ENCODE measurements at places on chromosomes 5 and 9.

DNA sequence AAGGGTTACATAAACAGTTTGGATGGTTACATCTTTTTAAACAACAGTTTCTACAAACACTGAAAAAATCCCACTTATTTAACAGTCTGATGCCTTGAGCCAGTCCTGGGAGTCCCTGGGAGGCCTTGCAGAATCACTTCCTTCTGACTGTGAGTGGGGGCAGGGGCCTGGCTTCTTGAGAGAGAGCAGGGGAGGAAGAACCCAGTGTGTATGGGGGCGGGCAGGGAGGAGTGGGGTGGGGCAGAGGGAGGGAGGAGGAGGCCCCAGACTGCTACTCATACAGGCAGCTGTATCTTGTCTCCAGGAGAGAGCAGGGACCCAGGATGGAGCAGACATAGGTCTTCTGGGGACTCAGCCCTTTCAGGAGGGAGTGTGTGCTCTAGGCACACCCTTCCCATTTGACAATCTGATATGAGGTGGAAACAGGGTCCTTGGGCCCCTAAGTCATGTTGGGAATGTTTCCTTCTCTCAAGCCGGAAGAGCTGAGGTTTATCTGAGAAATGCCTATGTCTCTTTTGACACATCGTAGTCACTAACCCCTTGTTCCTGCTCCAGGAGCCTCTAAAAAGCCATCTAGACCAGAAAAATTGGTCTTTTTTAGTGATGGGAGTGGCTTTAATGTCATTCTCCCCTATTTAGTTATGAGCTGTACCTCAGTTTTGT lies 52.8 kb downstream of the IRF1 start:
- no peak for DNase-seq

DNA sequence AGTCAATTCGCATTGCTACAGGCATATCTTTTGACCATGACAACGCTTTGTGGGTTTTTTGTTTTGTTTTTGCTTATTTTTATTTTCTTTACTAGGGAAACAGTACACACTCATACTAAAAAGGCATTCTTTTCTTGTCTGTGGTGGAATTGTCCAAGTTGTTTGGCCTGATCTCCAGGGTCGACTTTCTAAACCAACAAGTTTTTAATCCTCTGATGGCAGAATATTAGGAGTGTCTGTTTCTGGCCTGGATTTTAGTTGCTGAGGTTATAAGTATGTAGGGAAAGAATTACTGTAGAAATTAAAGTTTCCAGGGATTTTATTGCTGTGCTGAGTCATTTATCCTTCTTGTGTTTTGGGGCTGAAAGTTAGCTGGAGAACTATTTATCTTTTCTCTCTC lies 218.5 kb downstream of the TAF11L14 start:
- DNase-seq, result no peak

DNA sequence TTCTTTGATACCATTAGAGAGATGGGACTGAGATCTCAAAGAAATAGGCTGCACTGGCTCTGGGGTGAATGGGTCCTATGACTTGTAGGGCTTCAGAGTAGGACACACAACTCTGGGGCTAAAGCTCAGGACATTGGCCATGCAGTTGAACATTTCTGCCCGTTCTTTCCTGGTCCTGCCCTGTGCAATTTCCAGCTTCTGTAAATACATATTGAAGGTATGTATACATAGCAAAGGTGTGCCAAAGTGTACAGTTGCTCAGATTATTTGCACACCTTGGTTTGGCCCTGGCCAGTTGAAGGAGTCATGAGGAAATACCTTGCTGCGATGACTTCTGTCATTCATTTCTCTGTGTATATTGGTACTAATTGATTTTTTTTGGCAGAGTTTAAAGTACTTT lies 52.8 kb upstream of the TAF11L2 start:
- no peak for DNase-seq

DNA sequence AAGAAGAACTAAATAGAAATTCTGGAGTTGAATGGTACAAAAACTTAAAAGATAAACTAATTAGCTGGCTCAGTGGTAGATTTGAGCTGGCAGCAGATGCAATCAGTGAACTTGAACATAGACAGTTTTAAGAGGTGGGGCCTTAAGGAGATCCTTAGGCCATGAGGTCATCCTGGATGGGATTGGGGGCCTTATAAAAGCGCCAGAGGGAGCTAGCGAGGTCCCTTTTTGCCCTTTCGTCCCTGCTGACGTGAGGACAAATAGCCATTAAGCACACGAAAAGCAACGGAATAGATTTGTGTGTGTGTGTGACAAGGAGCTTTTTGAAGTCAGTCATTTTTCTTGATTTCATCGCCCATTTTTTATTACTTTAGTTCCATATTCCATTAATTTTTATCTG lies 83.3 kb downstream of the ZNF354C start:
- no peak for DNase-seq

- no peak for DNase-seq
These were observed 50.5 kb downstream of the CXXC5 start for GRCh38 chr5:139698490-139699146.

DNA sequence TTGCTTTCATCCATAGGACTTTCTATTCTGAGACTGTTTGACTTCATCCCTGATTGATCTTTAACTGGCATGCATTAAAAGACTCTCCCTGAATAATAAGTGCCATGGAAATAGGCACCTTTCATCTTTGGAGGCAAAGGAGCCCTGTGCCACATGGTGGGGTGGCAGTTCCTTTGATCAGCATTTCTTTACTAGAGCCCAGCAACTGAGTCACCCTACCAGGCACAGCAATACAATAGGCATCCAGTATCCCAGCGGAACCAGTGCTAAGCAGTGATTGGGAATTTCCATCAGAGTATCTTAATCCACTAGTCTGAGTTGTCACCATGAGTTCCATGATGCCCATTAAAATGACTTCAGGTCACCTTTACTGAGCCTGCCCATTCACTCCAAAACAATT lies 476.1 kb upstream of the MPDZ start:
- no peak for DNase-seq

- DNase-seq, result no peak
These were observed 7.9 kb downstream of the PRUNE2 start for GRCh38 chr9:76897804-76898525.

DNA sequence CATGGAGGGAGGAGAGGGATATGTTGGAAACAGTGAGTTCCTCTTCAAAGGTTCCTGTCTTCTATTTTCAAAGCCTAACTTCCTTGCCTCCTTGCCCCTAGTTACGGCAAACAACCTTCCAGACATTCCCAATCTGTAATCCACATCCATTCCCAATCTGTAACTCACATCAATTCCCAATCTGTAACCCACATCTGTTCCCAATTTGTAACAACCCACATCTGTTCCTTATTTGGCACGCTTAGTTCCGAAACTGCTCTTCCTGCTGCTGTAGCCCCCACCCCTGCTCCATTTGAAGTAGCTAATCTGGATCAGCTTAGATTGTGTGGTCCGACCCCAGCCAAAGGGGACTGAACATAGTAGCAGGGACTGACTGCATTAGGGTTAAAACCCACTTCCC lies 23.9 kb upstream of the IDNK start:
- no peak for DNase-seq

DNA sequence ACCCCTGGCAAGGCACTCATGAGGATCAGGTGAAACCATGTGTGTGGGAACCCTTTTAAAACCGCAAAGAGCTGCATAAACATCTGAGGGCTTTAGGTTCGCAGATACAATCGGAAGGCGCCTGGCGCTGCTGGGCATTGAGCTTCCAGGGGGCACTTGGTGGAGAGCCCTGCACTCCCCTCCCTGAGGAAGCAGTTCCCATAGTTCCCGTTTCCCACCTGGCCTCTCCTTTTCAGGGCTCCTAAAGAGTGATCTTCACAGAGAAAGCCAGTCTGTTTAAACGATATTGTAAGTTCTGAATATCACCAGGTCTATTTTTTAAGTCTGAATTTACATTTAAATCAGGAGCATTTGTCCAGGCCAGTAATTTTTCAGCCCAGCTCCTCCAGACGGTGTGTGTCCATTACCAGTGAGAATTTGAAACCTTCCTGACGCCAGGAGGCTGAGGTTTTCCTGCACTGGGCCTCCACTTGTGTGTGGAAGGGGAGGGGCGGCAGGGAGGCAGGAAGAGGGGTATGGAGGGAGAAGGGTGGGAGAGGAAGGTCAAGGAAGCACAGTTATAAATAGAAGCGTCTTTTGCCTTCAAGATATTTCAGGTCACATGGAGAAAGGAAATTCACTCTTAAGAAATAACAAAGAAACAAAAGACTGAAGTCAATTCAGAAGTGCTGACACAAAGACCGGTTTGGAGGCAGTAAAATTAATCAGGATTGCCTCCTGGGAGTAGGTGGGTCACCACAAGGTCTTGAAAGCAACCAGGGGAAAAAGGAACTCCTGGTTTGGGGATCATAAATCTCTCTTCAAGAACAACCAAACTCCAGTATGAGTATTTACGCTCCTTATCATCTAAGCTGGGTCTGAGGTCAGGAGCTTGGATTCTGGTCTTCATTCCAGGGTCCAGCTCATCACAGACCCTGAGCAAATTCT lies 14.3 kb upstream of the MGAT1 start:
- peak; percentile 52 for DNase-seq

DNA sequence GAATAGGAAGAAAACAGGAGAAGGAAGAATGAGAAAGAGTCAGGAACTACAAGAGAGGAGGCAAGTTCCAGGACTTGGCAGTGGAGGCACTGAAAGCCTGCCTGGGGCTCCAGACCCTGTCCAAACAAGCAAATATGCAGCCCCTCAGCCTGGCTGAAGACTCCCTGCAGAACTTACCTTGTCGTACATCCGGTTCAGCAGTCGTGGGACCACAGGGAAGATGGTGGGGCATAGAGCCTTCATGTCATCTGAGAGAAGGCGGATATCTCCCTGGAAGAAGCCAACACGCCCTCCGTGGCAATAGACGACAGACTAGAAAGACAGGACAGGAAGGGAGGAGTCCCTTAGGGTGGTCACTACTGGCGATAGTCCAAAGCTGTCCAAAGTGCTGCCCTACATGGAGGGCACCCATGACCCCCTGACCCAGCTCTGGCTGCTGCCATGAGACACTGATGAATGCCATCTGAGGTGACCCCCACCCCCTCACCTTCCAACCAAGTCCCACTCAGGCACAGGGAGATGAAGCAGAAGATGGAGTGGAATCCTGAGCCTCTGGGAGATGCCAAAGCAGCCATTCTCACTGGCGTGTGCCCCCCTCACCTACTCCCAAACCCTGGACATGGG lies 27.7 kb upstream of the MEIKIN start:
- DNase-seq, result no peak

DNA sequence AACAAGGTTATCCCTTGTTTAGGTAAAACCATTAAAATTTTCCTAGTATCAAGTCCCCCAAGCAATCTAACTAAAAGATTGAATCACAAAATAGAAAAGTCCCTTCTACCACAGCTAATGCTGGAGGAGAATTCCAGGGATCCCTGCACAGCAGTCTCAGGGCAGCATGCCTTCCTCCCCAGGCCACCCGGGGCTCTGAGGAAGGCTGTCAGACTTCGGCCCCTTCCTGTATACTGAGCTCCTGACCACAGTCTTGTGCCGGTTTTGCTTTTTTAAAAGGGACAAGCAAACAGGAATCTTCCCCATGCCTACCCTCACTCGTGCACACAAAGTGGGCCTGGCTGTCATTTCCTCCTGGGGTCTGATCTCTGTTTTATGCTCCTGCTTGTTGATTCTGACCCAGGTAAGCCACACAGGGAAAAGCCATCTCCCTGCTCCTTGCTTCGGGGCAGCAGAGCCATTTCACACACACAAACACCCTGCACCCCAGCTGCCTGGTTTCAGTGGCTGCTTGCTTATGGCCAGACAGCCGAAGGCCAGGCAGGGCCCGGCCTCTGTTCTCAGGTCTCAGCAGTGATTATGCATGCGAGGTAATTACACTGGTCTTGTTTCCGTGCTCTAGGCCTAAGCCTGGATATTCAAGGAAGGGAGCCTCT lies 211.9 kb downstream of the NXNL2 start:
- no peak for DNase-seq

DNA sequence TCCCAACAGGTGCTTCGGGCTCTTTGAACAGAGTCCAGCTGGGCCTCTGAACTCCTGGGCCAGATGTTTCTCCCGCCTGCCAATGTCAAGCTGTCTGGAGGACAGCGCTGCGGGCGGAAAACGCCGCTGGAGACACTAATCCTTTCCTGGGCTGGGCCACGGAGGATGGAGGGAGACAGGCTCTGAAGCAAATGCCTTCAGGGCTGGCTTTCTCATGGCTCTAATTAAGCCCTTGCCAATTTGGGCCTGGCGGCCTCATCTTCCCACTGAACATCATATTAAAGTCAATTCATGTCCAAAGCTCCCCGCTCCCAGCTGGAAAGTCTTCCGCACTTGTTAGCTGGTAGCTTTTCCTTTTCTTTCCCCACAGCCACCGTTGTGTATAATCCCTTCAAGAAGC lies 72.7 kb downstream of the NTNG2 start:
- DNase-seq, result no peak

DNA sequence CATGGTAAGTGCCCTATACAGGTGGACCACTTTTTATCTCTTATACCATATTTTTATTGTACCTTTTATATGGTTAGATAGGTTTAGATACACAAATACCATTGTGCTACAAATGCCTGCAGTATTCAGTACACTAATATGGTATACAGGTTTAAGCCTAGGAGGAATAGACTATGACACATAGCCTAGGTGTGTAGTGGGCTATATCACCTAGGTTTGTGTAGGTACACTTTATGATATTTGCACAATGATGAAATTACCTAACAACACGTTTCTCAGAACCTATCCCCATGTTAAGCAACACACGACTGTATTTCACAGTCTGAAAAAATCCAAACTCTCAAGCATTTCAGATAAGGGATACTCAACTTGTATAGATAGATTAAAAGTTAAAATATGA lies 9.6 kb upstream of the PHF24 start:
- no peak for DNase-seq

- no peak for DNase-seq
These were observed 64.4 kb downstream of the PLCXD3 start for GRCh38 chr5:41445937-41446563.

DNA sequence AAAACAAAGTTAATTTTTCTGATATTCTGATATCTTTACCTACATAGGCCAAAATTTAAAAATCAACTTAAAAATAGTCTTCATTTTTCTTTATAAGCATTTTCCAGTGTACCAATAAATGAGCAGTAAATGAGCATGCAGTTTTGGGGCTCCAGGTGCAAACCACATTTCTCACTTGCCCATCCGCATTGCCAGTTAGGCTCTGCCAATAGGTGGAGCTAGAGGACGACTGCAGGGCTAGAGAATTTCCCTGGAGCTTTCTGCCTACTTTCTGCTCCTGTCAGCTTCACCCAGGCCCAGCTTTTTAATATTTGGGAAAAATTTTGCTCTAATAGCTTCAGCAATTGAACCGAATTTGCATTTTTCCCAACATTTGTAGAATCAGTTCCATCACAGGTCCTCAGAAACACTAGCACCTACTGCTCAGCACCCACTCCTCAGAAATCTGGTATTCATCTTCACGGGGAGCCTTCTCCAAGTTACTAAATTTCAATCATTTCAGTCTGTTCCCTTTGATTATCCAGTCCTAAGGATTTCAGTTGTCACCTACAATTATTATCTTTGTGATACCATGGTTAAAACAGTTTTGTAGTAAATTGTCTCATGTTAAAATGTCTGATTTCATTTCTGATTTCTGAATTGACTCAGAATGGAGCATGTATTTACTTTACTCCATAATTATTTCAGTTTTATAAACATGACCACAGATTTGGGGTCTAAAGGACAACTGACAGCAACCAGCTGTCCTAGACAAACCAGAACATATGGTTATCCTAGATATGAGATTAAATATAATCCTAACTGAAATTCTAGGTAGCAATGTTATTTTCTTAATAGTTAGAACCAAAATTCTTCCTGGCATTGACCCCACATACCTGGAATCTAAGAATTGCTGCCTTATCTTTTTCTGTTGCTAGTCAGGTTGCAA lies 104.6 kb upstream of the FAM174A start:
- DNase-seq, result no peak

GRCh38 chr5:143828710-143829109 lies 16.7 kb downstream of the HMHB1 start:
- DNase-seq, result no peak

GRCh38 chr5:89904442-89904841 lies 505.1 kb downstream of the CETN3 start:
- DNase-seq, result no peak

Measured in NCI-H187 treated with DMSO at 0.1 percent for 48 hours (cell line).